ENCODE measurements at places on chromosomes 5 and 9.

DNA sequence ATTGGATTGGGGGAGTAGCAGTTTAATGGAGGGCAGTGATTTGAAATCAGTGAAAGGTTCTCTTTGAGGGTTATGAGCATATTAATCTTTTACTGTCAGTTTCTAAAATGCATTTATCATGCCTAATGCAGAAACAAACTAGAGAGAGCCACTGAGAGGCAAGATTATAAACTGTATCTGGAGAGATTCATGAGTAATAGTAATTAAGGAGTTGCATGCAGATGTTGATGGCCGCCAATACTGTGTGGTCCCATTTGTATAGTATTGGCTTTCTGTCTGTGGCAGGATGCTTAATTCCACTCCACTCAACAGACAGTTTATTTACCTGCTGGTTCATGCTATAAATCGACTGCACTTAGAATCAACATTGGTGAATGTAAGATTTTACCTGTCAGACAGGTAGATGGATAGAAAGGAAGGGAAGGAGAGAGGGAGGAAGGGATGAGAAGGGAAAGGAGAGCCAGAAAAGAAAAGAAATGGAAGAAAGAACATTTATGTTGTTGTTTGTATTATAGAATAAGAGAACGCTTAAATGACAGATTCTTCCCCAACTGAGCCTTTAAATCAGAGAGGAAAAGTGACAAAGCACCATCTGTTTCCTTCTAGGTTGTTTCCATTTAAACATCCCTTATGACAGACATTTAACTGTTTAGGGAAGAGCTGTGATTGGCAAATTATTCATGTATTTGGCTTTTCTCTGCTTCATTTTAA is 146.5 kb downstream of the PAM start:
- no peak for DNase-seq

- DNase-seq: peak; percentile 46
These were observed 263.2 kb downstream of the DMAC1 start for GRCh38 chr9:7536310-7536939.

DNA sequence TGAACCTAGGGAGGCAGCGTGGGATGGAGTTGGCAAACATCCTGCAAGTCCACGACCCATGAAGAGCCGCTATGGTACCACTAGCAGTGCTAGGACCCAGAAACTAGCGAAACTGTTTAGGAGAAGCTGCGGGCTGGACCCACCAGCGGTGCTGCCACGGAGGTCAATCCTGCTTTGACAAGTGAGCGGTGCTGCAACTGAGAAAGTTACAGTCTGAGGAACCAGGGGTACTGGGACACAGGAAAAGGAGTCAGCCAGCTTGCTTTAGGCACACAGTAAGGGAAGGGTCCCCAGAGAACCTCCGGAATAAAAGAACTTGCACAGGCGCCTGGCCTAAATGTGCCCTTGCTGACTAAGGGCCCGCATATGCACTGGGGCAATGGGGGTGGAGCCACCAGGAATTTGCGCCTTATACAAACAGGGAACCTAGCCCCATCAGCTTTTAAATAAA is 23.6 kb upstream of the ANXA2R start:
- no peak for DNase-seq

- DNase-seq: no peak
These were observed 8.6 kb downstream of the G3BP1 start for GRCh38 chr5:151780348-151780747.

GRCh38 chr9:91825422-91825821 is 124.6 kb downstream of the ROR2 start:
- DNase-seq: no peak

DNA sequence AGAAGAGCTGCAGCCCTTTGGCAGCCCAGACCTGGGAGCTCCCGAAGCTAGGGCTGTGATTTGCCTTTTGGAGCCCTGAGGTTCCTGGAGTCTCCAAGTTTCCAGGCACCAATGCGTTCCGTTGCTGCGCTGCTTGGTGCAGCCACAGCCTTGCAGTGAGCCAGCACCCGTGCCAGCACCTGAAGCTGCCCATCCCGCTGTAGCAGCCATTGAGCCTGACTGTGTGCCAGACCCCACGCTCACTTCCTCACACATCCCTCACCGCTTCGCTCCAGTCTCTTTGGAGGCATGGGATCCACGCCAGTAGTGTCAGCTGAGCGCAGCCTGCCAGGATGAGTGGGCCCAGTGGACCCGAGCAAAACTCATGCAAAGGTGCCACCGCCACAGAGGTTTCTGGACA is 22.5 kb upstream of the C9orf72 start:
- DNase-seq: no peak

DNA sequence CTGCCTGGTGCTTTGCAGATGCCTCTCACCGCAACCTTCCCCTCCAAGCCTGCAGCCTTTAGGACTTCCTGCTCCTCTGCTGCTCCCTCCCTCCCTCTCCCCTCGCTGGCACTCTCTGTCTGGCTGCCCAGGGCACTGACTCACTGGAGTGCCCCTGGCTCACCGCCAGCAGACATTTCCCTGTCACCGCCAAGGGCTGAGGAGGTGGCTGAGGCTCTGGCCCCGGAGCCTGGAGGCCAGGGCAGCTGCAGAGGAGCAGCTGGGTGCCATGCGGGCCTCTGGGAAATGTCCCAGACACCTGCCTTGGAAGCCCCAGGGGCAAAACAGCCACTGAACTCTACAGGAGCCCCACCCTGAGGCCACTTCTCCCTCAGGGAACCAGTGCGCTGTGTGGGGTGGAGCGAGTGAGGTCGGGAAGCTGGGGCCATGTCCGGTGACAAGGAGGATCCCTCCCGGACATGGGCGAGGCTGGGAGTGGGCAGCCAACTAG is 53.4 kb downstream of the TENT4A start:
- no peak for DNase-seq

DNA sequence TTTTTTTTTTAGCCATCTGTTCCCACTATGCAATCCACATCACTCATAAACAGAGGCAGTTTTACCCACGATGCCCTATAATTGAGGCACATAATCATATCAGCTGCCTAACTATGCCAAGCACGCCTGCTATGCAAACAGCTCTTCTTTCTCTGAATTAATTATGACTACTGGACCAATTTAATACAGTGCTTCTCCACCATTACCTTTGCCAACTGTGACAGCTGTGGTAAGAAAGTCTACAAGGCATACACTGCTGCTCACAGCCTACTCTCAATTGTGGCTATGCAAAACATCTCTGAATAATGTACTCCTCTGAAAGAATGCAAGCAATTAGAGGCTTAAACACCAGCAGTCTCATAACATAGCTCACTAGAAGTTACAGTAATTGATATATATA is 97.1 kb downstream of the DTWD2 start:
- no peak for DNase-seq

DNA sequence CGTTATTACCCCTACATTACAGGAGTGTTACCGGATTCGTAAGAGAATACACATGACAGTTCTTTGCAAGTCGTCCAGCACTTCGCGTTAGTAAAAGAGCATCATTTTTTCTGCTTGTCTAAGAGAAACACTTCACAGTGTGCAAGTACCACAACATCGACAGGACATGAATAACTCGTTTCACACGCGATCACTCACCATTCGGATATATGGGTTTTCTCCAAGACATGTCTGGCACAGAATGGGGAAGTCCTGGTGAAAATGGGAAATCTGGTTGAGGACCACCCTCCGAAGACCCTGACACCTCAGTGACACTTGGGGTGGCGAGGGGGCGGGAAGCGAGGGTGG is 642 bp downstream of the RBM22 start:
- peak; percentile 7 for DNase-seq

DNA sequence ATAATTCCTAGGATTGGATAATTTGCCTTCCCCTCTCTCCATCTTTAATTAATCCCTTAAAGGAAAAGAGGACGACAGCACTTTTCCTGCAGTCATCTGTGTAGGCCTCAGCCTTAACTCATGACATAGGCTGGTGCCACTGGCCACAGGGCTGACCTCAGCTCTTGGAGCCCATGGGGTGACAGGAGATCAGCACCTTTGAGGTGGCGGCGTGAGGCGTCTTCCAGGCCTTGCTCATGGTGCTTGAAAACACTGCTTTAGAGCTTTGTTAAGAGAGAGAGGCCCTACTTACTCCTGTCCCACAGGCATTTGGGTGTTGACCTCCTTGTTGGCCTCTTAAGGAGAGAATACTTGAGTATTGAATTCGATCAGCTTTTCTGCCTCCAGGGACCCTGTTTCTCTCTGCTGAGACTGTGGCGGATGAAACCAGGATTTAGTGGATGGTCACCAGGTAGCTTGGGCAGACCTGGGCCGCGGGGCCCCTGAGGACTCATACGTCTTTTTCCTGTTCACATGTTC is 23.4 kb downstream of the TENT4A start:
- no peak for DNase-seq

DNA sequence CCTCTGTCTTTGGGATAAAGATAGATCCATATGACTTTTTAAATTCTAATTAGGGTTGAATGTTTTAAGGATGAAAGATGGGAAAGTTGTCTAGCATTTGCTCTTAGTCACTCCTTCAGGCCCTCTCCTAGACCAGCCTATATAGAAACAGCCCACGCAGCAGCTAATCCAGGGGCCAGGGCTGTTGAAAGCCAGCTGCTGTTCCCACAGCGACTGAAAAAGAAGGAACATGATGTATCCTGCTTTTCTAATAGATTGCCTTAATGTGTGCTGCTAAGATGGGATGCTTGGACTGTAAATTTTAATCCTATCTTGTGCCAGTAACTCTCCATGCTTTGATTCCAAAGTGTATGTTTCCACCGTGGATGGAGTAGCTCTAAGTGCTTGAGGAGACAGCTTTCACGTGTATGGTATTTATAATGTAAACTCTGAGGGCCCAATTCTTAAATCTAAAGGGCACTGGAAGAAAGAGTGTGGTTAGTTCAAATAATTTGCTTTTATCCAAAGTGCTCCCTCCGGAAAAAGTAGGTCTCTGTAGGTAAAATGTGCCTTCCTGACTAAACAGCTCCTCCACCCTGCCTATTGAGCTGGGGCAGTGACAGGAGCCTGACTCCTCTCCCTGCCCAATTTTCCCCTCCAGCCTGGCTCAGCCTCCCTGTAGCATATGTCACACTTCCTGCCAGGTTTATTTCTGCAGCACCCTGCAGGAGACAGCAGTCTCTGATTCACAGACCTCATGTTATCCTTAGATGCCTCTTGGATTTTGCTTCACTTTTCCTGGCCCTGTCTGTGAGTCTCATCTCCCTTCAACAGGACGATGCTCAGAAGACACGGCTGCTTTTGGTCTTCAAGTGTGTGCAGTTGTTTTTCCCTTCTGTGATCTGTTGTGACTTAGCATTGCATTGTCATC is 33.2 kb downstream of the SLC36A1 start:
- DNase-seq: no peak

- DNase-seq: no peak
These were observed 72.7 kb downstream of the SEMA4D start for GRCh38 chr9:89425024-89425805.

DNA sequence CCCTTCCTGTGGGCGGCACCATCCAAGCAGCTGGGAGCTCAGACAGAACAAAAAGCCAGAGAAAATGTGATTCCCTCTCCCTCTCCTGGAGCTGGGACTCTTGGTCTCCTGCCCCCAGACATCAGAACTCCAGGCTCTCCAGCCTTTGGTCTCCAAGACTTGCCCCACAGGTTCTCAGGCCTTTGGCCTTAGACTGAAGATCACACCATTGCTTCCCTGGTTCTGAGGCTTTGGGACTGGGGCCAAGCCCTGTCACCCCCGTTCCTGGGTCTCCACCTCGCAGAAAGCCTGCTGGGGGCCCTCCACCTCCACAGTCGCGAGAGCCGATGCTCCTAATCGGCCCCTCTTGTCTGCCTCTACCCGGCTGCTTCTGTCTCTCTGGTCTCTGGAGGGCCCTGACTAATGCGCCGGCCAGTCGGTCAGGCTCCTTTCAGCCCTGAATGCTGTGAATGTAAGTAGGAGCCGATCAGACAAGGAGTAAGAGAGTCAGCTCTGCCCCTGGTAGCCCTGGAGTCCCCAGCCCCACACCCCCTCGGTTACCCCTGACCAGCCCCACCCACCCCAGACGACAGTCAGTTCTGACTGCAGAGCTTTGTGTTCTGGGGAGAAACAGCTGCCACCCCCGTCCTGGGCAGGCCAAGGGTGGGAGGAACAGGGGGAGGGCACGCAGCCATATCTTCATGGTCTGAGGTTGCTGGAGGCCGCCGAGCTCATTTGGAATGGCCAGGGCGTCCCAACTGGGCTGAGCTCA is 57.5 kb downstream of the VAV2 start:
- DNase-seq: no peak

DNA sequence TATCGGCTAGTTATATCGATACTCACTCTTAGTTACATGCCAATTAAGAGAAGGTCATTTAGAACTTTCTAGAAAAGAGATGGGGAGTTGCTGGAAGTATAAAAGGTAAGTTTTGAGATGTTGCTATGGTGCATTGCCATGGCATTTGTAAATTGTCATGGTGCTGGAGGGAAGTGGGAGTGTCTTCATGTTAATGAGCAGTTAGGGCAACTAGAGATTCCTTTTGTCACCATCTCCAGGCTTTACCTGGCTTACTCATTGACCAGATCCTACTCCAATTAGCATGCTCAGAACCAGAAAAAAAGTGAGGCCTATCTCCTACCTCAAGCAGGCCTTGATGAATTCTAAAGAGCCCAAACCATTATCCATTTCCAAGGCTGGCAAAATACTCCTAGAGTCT is 82.8 kb downstream of the PRR16 start:
- no peak for DNase-seq

DNA sequence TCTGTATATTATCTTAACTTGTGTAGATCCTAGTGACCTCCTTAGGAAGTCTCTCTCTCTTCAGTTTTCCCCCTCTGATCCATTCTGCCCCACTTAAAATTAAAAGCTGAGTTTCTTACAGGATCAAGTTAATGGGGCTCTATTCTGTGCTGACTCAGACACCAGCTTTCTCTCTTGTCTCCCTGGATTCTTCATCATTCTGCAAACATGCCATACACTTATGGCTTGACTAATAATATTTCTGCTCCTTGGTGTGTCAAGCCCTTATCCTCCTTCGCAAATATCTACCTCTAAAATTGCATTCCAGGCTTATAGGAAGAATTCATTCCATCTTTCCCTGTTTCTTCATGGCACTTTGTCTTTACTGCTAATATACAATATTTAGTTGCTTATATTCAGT is 18.1 kb downstream of the LRRC70 start:
- DNase-seq: no peak

- no peak for DNase-seq
These were observed 258.7 kb downstream of the SPATA31D1 start for GRCh38 chr9:82247318-82247717.

DNA sequence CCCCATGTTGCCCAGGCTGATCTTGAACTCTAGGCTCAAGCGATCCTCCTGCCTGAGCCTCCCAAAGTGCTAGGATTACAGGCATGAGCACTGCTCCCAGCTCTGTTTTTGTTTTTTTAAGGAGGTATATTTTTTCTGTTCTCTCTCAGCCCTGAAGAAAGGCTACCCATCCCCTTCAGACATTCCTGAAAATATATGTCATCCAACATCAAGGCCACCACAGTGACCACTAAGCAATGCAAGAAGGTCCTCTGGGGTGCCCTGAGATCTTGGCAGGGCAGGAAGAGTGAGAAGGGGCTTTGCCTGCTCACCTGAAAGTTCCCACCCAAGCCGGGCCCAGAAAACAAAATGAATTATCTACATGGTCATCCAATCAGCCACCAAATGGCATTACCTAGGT is 47.8 kb upstream of the IL17B start:
- DNase-seq: no peak

Measured in Jurkat, Clone E6-1 (cell line).